Spleen (tissue), 13 donors: ENCODE measurements at places on chromosomes 2 and 18. TPM values are rescaled to one million over a fixed set of nuclear protein-coding genes. Genes with fewer than 3 reads are reported as not detected.

The SOWAHC gene
- 7.7 TPM for total RNA-seq

GRCh38 chr18:37361335-37362157 is 204.1 kb downstream of the CELF4 start:
- H3K27ac ChIP-seq: no peak overlapping the region
- H3K4me1 ChIP-seq: no peaks in the 10 kb centered on the region
- H3K4me3 ChIP-seq: no peak overlapping the region
- no peaks in the 10 kb centered on the region for H3K36me3 ChIP-seq

DNA sequence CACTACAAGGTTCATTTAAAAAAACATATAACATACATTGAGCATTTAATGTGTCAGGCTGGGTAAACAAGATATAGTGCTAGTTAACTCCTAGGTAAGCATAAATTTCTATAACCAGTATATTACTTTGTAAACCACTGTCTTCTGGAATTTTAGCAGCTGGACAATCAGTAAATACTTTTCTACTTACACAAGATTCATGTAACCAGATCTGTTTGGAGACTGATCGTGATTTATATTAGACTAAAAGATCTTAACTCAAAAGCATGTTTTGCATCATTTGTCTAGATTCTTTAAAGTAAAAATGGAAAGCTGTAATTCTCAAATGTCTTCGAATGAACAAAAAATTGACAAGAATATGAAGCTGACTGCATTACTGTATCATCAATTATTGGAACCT is 941 bp upstream of the SGO2 start:
- H3K4me1 ChIP-seq: peaks cover 5% of the 10 kb centered on the region
- H3K27me3 ChIP-seq: no peaks in the 10 kb centered on the region
- no peak overlapping the region for H3K27ac ChIP-seq
- no peak for DNase-seq
- H3K4me3 ChIP-seq: peak overlapping the region; percentile 83

The TOGARAM2 gene
- 14.3 TPM for total RNA-seq

DNA sequence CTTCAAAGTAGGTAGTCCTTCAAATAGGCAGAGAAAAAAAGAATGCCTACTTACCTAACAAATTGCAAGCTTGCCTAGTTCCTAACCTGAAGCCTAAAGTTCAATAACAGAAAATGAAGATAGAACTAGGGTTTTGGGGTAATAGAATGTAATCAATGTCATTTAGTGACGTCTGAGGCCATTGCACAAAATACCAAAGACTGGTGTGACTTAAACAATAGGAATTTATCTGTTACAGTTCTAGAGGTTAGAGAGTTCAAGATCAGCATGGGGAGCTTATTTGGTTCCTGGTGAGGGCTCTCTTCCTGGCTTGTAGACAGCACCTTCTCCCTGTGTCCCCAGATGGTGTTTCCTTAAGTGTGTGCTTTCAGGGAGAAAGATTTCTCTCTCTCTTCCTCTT is 4.7 kb upstream of the NPC1 start:
- H3K36me3 ChIP-seq: no peaks in the 10 kb centered on the region
- H3K4me3 ChIP-seq: no peak overlapping the region
- no peak overlapping the region for H3K27ac ChIP-seq
- no peaks in the 10 kb centered on the region for H3K27me3 ChIP-seq

- H3K27me3 ChIP-seq: no peaks in the 10 kb centered on the region
- peak; percentile 86 for DNase-seq
- peak overlapping the region; percentile 98 for H3K27ac ChIP-seq
- peak overlapping the region; percentile 65 for H3K4me3 ChIP-seq
These were observed 583 bp downstream of the NEMP2 start for GRCh38 chr2:190533968-190534309.

- H3K27ac ChIP-seq: no peak overlapping the region
- no peaks in the 10 kb centered on the region for H3K36me3 ChIP-seq
- no peak overlapping the region for H3K4me3 ChIP-seq
- DNase-seq: no peak
- H3K27me3 ChIP-seq: no peaks in the 10 kb centered on the region
- no peaks in the 10 kb centered on the region for H3K4me1 ChIP-seq
These were observed 19.1 kb upstream of the MC4R start for GRCh38 chr18:60391571-60392226.

DNA sequence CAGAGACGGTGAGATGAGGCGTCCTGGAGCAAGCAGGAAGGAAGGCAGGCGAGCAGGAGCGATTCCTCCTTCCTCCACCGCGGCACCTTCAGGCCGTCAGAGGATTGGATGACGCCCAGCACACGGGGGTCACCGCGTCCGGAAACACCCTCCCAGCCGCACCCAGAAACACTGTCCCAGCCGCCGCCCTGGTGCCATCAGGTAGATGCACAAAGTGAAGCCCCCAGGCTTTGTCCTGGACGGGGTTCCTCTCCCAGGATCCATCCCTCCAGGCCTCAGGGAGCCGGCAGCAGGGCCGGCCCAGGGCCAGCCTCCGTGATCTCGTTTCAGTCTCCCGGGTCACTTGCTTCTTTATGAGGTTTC is 31.5 kb downstream of the RTP5 start:
- no peaks in the 10 kb centered on the region for H3K4me1 ChIP-seq
- H3K4me3 ChIP-seq: no peak overlapping the region
- H3K27me3 ChIP-seq: no peaks in the 10 kb centered on the region
- H3K36me3 ChIP-seq: peaks cover 45% of the 10 kb centered on the region
- no peak overlapping the region for H3K27ac ChIP-seq

GRCh38 chr2:196315388-196316049 is 144.1 kb upstream of the STK17B start:
- DNase-seq: no peak
- H3K27ac ChIP-seq: no peak overlapping the region
- no peak overlapping the region for H3K4me3 ChIP-seq
- no peaks in the 10 kb centered on the region for H3K36me3 ChIP-seq

The PKP4 gene
- 32.6 TPM for total RNA-seq

GRCh38 chr2:73893764-73894474 is 1.1 kb downstream of the ACTG2 start:
- H3K4me1 ChIP-seq: peaks cover 5% of the 10 kb centered on the region
- no peak overlapping the region for H3K27ac ChIP-seq
- no peak for DNase-seq
- H3K4me3 ChIP-seq: no peak overlapping the region
- no peaks in the 10 kb centered on the region for H3K36me3 ChIP-seq

DNA sequence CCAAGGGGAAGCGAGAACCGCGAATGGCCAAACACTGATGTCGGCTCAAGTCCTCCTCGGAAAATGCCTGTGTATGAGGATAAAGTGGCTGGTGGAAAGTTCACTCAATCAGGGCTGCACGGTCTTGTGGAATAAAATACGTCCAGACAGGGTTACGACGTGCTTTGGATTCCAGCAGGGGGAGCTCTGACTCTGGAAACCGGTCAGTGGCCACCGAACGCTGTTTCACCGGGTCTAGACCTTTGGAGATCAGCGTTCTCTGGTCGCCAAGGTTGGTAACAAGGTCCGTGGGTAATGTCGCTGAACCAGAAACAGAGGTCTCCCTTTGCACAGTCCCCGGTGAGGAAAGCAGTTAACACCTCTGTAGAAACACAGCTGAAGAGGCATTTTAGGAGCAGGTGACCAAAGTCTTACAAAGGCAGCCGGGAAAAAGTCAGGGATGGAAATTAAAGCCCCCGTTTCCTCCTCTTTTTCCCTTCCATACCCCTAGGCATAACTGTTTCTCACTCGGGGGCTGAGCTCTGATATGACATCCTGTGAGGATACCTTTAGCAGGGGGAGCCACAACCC is 47.8 kb downstream of the CDCA7 start:
- H3K4me3 ChIP-seq: no peak overlapping the region
- peak; percentile 85 for DNase-seq
- H3K27me3 ChIP-seq: peaks cover 82% of the 10 kb centered on the region
- peaks cover 6% of the 10 kb centered on the region for H3K4me1 ChIP-seq
- H3K27ac ChIP-seq: no peak overlapping the region
- no peaks in the 10 kb centered on the region for H3K36me3 ChIP-seq

DNA sequence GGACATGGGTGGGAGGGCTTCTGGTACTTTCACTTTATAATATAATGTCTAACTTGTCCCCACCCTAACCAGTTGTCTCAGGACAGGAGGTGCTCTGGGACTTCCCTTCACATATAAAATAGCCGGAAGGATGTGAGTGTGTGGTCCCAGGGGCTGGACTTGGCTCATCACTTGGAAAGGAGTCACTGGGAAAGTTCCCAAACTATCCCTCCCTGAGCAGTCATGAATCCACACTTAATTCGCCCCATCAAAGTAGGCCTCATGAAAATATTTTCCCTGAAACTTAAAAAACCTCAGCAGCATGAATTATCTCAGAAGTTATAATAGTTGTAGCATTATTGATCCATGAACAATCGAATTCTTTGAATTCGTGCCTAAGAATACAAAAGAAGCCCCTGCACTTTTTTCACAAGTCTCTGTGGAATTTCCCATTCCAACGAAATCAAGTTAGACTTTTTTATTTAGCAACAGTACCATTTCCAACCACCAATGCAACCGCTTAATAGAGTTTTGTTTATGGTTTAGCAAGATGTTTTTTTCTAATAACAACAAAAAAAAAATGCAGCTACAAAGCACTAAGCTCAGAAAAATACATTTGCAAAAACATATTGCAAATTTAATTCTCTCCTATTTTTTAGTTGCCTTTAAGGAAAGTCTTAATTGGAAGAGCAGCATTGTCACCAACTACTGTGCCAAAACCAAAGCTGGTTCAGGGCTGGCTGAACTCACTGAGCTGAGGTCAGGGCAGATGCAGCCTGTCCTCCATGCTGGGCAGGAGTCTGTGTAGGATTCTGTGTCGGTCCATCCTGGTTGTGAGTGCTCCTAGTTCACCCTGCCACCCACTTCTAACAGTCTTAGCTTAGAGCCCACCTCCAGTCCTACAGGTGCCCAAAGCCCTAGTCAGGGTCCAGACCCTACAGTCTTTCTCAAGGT is 68.8 kb upstream of the SPTBN1 start:
- H3K27ac ChIP-seq: peak overlapping the region; percentile 37
- no peaks in the 10 kb centered on the region for H3K27me3 ChIP-seq
- no peak overlapping the region for H3K4me3 ChIP-seq
- H3K36me3 ChIP-seq: no peaks in the 10 kb centered on the region
- H3K4me1 ChIP-seq: no peaks in the 10 kb centered on the region

DNA sequence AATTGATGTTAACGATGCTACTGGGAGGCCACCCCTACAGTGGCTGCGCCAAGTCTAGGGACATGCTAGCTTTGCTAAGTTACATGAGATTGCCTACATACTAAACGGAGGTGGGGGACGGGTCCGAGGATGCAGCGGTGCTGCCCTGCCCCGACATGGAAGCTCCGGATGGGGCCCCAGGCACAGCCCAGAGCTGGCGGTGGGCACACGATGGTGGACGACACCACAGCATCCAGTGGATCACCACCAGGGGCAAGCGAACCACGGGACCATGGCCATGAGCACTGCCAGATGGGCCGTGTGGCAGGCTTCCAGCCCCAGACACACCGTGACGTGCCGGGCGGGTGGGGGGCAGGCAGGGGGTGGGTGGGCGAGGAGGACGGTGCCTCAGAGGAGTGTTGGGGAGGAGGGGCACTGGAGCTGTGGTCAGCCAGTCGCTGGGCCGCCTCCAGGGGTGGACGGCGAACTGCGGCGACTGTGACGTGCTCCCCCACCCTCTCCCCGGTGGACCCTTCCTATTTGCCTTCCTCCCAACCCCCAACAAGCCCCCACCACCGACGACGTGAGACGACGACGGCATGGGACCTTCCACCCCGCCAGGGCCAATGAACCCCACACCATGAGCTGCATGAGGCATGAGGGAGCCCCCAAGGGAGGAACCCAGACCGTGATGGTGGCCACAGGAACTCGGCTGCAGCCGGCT is 90.6 kb upstream of the ANKRD30BL start:
- H3K27me3 ChIP-seq: peaks cover 11% of the 10 kb centered on the region
- no peak overlapping the region for H3K27ac ChIP-seq
- peak; percentile 67 for DNase-seq
- H3K4me3 ChIP-seq: no peak overlapping the region

DNA sequence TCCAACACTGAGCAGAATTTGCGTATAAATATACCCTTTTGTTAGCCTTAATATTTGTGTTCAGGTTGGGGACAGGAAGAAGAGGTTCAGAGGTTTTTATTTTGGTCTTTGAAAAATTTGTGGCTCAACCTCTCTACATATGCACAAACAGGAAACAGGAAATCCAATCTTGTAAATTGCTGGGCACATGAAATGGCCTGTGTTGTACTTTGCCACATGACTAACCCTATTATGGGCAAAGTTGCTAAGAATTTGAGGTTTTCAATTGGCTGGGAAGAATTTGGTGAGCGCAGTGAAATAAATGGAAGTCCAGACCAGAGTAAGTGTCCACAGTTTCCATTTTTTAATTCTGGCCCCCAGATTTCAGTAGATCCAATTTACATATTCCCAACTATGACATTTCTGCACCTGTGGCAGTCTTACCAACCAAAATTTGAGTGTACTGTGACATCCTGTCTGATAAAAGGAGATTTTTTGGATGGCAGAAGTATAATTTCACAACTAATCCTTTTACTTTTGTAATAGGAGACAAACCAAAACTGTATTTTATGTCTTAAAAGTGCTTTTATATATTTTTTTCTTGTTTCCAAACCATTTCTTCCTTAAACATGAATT is 63.6 kb downstream of the COX7A2L start:
- peak overlapping the region; percentile 47 for H3K27ac ChIP-seq
- H3K27me3 ChIP-seq: no peaks in the 10 kb centered on the region
- H3K4me3 ChIP-seq: no peak overlapping the region
- H3K4me1 ChIP-seq: peaks cover 39% of the 10 kb centered on the region
- peaks cover 4% of the 10 kb centered on the region for H3K36me3 ChIP-seq

DNA sequence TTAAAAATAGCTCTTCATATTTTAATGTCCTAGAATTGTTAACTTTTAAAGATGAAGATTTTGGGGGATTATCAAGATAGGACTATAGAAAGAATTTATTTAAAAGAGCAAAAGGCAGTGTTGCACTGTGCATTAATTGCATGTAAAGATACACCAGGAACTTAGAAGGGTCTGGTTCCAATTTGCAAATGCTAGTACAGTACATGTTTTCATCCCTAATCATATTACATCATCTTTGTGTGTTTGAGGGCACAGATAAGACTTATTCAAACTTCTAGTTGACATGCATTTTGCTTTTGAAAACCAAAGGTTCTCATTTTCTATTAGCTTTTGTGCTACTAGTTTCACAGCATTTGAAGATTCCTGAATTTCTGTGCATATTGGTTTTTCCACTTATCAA is 231.7 kb upstream of the LYPD1 start:
- no peaks in the 10 kb centered on the region for H3K36me3 ChIP-seq
- H3K27me3 ChIP-seq: no peaks in the 10 kb centered on the region
- H3K4me3 ChIP-seq: no peak overlapping the region
- no peak overlapping the region for H3K27ac ChIP-seq
- DNase-seq: no peak

DNA sequence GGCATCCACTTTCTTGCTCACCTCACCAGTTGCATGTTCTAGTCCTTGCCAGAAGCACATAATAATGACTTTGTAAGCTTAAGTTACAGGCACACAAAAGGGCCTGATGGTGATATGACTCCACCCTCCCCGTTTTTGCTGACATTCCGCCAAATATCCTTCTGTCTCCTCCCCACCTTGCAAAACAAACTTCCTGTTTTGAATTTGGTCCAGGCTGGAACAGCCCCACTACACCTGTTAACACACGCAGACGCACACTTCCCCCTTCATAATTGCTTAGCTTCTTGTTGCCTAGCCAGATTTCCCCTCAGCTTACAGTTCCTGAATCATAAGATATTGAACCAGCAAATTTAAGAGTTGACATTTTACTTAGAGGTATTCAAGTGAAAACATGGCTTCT is at the start of gene MGAT5:
MGAT5 (plus strand) TSS at position 269 of the 400 bp plus-strand sequence. CDS start 332 bp downstream, outside the sequence.
- H3K4me3 ChIP-seq: no peak within 1 kb of the TSS
- H3K27ac ChIP-seq: peak within 1 kb of the TSS; percentile 68
- no peaks in the 10 kb centered on the region for H3K27me3 ChIP-seq
- no peak for DNase-seq
